Omental fat pad (tissue), 4 donors: ENCODE measurements at places on chromosomes 6 and 20. TPM values are rescaled to one million over a fixed set of nuclear protein-coding genes. Genes with fewer than 3 reads are reported as not detected.

DNA sequence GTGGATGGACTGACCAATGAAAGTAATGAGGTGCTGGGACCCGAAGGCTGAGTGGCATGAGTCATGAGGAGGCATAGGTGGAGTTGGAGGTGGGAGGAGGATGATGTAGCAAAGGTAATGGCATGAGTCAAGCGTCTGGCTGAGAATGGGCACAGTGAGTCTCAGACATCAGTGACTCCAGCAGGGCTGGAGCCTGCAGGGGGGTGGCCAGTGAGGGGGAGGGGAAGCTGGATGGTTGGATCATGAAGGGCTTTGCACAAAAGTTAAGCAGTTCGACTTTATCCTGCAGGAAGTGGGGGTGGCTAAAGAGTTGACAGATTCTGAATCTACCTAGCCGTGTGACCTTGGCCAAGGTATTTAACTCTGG lies 99.0 kb upstream of the IYD start:
- DNase-seq: no peak

- DNase-seq: no peak
These were observed 34.1 kb downstream of the SLC2A4RG start for GRCh38 chr20:63773571-63774241.

The EFCAB8 gene
- total RNA-seq: not detected

GRCh38 chr6:101776919-101777350 lies 383.4 kb downstream of the GRIK2 start:
- no peak for DNase-seq

- DNase-seq: no peak
These were observed 4.3 kb downstream of the ZBTB9 start for GRCh38 chr6:33458676-33459075.

- no peak for DNase-seq
These were observed 36.0 kb upstream of the KLHL31 start for GRCh38 chr6:53701333-53702218.

The MARCKS gene
- 24.0 TPM for total RNA-seq

The ENPP3 gene
- 0.74 TPM for total RNA-seq

GRCh38 chr6:25815194-25815593 lies 16.7 kb downstream of the SLC17A1 start:
- DNase-seq: no peak

GRCh38 chr6:10557913-10558312 lies 36.8 kb downstream of the GCNT2 start:
- DNase-seq: no peak

The FLRT3 gene
- 11.9 TPM for total RNA-seq

DNA sequence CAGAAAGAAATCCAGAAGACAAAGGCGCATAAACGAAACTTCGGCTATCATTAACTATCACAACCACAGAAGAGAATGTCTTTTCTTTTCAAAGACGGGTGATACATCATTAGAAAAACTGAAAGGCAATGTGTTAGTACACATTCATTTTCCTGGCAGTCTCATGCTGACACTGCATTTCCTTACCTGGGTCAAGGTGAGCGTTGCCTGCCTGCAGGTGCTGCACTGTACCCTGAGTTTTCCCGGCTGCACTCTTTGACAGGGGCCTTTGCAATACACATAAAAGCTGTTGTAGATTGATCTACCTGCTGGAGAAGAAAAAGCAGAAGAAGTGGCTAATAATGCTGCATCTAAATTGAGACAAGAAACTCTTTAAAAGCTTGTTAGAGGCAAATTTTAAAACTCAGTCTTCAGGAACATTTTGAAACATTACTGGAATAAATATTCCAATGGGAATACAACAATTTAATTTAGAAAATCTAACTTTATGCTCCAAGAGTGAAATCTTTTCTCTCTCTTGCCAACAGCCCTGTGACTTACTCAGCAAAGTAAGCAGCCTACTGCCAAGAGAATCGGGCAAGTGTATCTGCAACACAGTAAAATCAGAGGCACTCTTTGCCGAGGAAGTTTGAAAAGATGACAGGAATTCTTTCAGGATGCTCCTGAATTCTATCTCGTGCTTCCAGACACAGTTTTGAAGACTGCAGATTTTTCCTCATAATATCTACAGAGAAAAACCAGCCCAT lies 526.4 kb downstream of the PRKN start:
- DNase-seq: no peak

DNA sequence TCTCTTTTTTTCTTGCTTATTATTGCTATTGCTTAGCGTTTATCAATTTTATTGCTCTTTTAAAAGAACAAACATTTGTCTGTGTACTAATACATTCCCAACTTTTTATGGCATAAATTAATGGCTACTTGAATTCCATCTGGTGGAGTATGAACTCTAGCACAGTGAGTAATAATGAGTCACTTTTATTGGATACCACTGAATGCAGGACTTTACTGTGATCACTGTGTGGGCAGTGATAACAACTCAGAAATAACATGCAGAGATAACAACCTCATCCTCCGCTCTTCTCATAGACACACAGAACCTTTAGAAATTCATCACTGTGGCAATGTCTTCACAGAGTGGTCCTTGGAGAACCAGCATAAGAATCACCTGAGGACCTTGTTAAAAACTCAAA lies 174.9 kb upstream of the PRND start:
- no peak for DNase-seq

- DNase-seq: no peak
These were observed 366.5 kb downstream of the ESR1 start for GRCh38 chr6:152173957-152174356.

- DNase-seq: no peak
These were observed 42.4 kb downstream of the PLAGL1 start for GRCh38 chr6:143965503-143966171.

The FOXC1 gene
- total RNA-seq: 10.1 TPM

DNA sequence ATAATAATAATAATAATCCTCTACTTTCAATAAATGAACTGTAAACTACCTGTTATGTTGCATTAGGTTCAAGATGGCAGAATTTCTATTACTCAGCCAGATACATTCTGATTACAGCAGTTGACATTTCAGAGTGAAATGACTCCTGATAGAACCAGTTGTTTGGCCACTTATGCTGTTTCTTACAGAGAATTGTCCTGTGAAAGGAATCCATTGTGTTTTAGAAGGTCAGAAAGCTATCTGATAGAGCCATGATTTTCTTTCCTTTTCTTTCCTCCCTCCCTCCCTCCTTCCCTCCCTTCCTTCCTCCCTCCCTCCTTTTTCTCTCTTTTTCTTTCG lies 16.6 kb downstream of the GJA10 start:
- DNase-seq: no peak

GRCh38 chr6:27800731-27801373 lies 111.3 kb downstream of the OR2B2 start:
- no peak for DNase-seq

DNA sequence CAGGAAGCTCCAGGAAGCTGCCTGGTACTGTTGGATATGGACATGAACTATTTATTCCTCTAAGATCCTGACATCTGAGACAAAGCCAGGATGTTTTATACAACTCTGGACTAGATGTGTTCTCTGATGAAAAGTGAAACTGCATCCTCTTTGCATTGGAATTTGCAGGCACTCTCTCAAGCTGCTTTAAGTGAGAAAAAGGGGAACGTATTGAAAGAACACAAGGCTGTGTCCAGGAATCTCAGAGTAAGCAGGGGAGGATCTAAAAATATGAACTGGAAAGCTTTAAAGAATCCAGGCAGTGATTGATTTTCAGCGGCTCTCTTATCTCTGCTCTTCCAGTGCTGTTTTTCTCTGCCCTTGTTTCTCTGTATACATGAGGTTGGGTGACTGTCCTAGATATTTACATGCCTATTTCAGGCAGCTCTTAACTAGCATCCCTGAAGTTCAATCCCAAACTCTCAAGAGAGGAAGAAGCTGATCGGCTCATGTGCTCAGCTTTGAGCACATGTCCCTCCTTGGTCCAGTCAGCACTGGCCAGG lies 193.8 kb downstream of the PLCB4 start:
- no peak for DNase-seq

- no peak for DNase-seq
These were observed 117.3 kb downstream of the SMLR1 start for GRCh38 chr6:130944486-130944885.

DNA sequence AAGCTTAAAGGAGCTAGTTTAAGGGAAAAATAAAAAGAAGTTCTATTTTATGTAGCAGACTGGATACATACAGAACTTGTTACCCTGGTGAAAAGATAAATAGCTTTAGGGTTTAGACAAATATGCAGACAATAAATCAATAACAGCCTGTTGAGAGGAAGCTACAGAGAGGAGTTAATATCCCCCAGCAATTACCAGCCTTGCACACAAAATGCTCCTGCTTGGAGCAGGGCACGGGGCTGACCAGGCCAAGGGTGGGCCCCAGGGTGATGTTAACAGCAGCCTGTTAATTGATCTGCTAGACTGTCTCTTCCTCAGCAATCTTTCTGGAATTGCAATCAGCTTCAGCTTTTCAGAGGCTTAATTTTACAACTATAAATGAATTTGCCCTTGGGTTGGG lies 125.1 kb upstream of the SOX4 start:
- DNase-seq: no peak

The MOCS1 gene
- 59.3 TPM for total RNA-seq

The BPI gene
- total RNA-seq: not detected

DNA sequence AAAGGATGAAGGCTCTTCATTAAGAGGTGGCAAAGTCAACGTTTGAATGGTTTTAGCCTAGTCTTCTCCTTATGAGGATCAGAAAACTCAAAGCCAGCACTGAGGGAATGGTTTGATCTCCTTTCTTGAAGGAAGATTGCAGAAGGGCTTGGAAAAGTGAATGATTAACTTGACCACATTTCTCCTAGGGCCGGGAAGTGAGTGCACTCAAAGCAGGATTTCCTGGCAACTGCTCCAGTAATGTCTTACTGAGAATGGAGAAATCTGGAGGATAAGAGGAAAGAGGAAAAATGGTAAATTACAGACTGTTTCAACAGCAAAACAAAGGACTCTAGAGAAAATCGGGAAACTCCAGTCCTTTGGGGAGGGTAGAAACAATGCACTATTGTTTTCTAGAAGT lies 189.0 kb upstream of the FOXA2 start:
- no peak for DNase-seq

- no peak for DNase-seq
These were observed 2.4 kb upstream of the GPX5 start for GRCh38 chr6:28523241-28523622.

- no peak for DNase-seq
These were observed 4.0 kb upstream of the CNKSR3 start for GRCh38 chr6:154514481-154514880.

DNA sequence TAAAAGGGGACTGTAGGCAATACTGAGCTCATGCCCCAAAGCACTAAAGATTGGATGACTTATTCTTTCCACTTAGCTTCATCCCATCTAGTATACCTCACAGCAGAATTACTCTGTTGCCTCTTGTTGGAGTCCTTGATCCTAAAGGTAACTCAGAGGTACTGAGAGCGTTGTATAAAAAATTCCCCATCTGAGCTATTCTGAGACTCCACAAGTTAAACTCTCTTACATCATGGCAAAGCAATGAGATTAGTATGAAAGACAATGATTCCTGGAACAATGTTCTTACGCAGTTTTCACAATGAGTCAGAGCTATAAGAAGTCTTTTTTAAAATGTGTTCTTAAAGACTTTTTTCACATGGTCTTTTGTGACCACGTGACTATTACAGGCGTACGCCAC lies 370.1 kb downstream of the ADGRB3 start:
- DNase-seq: no peak

GRCh38 chr6:163661272-163661671 lies 246.8 kb downstream of the QKI start:
- DNase-seq: no peak

GRCh38 chr6:44052419-44053023 lies 74.7 kb downstream of the MRPL14 start:
- DNase-seq: no peak

DNA sequence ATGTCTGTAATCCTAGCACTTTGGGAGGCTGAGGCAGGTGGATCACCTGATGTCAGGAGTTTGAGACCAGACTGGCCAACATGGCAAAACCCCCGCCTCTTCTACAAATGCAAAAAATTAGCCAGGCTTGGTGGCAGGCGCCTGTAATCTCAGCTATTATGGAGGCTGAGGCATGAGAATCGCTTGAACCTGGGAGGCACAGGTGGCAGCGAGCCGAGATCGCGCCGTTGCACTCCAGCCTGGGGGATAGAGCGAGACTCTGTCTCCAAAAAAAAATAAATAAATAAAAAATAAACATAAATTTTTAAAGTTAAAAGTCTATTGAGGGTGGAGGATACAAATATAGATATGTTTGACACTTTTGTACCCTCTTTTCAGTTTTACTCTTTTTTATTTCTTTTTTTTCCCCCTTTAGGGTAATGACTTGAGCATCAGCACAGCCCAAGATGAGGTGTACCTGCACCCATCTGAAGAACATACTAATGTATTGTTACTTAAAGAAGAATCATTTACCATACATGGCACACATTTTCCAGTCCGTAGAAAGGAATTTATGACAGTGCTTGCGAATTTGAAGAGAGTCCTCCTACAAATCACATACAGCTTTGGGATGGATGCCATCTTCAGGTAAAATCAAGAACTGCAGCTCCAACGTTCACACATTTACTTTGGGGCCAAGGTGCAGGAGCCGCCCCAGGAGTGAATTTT lies 368.9 kb downstream of the LAMA2 start:
- DNase-seq: no peak

GRCh38 chr6:80209430-80209829 lies 103.0 kb downstream of the BCKDHB start:
- DNase-seq: no peak

- no peak for DNase-seq
These were observed 139.9 kb upstream of the PRND start for GRCh38 chr20:4581838-4582237.

- DNase-seq: no peak
These were observed 86.5 kb downstream of the INSM1 start for GRCh38 chr20:20454367-20454766.

The PPP1R3D gene
- 3.5 TPM for total RNA-seq

DNA sequence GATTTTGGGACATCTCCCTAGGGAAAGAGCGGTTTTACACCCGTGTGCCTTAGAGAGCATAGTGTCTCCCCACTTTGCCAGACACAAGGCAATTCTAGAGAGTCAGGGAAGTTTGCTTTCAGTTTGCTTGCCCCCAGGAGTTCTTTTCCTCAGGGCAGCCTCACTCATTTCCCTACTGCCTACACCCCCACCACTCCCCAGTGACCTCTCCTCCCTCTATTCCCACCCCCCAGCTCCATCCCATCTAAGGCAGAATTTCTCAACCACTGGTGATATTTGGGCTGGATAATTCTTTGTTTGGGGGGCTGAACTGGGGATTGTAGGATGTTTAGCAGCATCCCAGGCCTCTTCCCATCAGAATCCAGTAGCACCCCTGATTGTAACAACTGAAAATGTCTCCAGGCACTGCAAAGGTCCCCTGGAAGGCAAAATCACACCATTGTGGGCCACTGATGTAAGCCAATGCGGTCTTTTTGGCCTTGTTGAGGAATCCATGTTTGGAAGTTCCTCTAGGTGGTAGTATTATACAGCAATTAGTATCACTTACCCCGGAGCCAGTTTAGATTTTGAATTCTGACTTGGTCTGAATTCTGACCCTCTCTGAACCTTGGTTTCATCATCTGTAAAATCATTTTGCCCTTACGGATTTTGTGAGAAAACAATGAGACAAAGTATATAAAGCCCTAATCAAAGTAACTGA lies 1.3 kb downstream of the EPPIN start:
- no peak for DNase-seq
